Anterior cingulate cortex (tissue), 58 donors: ENCODE measurements at places on chromosomes 1 and 21.
A peak's percentile ranks its signal among the peaks of the same experiment; 100 is the strongest.

- DNase-seq = no peak
These were observed 3.1 kb upstream of the ZBTB8A start for GRCh38 chr1:32536117-32536516.

DNA sequence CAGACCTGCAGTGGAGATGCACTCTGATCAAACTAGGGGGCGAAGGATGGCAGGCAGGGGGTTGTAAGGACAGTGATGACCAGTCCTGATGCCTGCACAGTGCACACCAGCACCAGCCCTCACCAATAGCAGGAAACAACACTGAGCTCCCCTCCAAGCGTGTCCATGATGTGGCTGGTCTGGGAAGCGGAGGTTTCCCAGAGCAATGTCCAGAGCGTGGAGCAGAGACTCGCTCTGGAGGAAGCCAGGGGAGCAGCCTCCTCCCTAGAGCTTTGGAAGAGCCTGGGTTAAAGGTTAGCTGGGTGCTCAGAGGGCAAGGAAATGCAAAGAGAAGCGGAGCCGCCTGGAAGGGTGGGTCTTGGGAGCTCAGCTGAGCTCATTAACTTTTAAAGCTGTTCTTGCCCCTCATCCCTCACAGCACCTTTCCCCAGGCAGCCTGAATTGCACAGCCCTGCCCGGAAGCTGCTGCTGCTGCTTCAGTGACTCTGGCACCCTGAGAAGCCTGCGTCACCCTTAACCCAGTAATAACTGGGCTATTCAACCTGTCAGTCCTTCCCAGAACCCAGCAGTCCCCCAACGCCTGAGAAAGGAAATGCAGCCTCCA is 162.2 kb upstream of the RAB4A start:
- no peak for DNase-seq

- no peak for DNase-seq
These were observed 301.6 kb downstream of the HLX start for GRCh38 chr1:221180704-221181368.

- no peak for DNase-seq
These were observed 136.7 kb downstream of the MATN1 start for GRCh38 chr1:30586671-30587070.

GRCh38 chr1:33281554-33282303 is 25.4 kb downstream of the ZNF362 start:
- DNase-seq = no peak

DNA sequence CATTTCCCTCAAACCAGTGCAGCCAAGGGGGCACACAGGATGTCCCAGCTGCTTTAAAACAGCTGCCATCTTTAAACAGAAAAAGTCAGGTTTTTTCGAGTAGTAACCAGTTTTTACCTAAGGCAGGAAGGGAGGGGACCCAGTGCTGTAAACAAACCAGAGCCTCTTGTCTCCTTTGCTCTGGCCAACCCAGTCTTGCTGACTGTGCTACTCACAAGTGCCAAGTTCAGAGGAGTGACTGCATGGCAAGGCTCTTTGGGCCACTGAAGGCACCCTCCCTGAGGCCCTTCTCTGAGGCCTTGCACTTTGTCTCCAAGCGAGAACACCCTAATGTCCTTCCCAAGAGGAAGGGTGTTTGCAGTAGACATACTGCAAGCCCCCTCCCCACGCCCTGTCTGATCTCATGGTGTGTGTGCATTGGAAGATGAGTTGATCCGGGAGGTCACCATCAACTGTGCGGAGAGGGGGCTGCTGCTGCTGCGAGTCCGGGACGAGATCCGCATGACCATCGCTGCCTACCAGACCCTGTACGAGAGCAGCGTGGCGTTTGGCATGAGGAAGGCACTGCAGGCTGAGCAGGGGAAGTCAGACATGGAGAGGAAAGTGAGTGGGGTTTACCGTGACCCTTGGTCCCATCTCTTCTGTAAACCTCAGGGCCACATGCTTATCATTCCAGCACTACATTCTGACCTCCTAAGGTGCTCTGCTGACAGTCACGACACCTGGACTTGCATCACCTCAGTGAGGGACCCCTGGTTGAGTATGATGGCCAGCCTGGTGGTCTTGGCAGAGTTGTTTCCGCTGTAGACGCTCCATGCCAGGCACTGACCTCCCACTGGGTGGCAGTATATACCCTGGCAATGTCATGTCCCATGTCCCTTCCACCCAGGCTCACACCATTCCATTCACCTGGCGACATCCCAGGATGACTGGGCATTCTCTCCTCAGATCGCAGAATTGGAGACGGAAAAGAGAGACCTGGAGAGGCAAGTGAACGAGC is 4.7 kb downstream of the DNALI1 start:
- no peak for DNase-seq

GRCh38 chr1:28365864-28366263 is 3.7 kb upstream of the PHACTR4 start:
- DNase-seq = no peak

DNA sequence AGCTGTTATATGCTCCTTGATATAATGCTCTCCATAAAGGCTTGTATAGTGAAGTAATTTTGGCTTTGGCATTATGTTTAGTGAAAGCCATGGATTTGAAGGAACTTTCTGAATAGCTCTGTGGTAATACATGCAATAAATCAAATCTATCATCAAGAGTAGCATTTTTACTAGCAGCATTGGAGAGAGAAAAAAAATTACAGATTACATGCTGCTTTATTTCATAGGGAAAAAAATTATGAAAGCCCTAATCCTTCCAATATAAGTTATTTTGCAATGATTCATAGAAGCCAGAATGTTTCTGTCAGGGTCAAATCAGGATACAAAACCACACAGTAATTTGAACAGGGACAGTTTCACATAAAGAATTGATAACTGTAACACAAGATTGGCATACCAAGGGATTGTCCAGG is 250.0 kb downstream of the SPATA17 start:
- DNase-seq = no peak

- DNase-seq = no peak
These were observed 20.0 kb downstream of the UBASH3A start for GRCh38 chr21:42423685-42424084.

GRCh38 chr21:26962621-26963181 is 4.2 kb downstream of the ADAMTS5 start:
- no peak for DNase-seq

- DNase-seq = no peak
These were observed 22.0 kb downstream of the WNT9A start for GRCh38 chr1:227925582-227926198.

DNA sequence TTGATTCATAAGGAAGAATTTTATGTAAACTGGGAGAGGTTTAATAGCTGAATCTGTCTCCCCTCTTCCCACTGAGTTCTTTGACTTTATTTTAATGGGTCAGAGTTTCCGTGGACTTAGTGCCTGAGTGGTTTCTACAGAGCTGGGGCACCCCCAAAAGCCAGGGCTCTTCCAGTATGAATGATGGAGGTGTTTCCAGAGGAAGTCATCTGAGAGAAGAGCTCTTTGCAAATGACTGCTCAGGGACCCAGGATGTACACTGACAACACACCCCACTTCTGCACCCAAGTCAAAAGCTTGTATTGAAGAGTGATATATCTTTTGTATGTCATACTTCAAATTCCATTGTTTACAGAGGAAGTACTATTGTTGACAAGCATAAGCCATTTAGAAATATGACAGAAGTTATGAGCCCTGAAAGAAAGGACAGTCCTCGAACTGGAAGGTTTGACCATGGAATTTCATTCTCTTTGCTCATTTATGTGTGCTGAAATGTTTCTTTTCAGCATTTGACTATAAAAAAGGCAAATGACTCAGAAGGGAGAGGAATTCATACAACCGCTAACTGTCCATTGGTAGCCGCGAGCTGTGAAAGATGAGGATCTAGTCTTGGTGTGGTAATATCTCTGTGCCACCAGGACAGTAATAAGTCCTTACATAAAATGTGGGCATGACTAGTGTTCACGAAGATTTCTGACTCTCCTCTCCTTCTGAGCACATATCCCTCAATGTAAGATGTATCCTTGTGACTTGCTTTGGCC is 25.4 kb upstream of the LMX1A start:
- no peak for DNase-seq

DNA sequence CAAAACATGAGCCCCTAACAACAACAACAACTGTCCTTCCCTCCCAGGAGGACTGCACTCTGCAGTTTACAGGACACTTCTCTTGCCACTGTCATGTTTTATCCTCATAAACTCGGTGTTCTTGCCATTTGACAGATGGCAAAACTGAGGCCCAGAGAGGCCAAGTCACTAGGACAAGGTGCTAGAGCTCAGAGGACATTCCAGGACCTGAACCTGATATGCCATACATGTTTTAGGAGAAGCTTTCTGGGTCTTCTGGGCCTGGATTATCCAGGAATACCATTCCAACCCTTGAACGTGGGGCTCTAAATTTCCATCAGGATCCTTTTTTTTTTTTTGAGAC is 19.4 kb upstream of the TENT5B start:
- DNase-seq = no peak

GRCh38 chr1:203089001-203089650 is 3.3 kb upstream of the MYOG start:
- no peak for DNase-seq

DNA sequence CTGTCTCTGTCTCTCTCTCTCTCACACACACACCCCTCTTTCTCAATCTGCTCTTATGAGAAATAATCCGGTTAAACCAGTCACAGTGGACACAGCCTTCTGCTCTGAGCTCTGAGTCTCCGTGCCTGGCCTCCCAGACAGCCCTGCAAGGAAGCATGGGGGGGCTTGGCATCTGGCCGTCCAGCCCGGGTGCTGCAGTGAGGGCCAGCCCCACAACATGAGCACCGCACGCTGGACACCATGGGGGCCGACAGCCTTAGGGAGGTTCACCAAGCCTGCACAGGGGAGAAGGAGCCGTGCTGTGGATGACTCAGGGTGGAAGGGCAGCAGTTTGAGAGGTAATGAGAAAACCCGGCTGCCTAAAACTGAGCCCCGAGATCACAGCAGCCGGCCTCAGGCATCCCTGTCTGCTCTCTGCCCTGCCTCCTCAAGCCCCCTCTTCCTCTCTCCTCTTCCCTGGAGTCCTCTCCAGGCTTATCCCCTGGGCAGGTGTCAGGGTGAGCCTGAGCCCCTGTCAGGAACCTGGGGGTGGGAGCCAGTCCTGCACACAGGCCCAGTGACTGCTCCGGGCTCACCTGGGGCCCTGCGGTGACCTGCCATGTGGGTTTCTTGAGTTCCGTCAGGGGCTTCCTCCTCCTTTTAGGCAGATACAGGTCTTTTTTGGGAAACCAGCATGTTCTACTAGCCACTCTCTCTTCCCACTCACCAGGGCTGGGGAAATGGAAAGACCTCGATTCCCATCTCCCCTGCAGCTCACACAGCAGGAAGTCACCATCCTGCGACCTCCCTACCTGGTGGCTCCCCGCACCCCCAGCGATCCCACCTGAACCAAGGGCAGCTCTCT is 92.8 kb downstream of the ITPKB start:
- no peak for DNase-seq

DNA sequence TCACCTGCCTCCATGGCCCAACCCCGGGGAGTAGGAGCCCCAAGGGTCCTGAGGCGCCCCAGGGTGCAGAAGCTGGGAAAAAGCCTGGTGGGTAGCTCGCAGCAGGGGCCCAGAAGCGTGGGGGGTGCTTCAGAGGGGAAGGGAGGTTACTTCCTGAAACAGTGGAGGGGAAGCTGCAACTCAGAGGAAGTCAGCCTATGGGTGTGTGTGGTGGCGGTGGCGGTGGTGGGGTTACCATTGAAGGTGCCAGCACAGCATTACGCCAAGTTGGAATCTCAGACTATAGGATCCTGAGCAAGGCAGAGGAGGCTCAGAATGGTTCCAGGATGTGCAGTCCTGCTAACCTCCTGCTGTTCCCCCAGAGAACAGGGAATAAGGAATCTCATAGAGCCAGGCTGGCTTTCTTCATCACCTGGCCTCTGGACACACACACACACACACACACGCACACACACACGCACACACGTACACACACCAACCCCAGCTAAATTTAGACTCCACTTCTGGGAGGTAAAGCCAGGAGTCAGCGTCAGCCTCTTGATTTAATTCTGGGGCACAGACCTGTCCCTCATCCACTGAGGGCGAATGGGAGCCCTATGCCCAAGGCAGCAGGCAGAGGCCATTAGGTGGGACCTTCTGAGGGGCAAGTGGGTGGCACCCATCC is 1.3 kb downstream of the DENND4B start:
- peak; percentile 25 for DNase-seq

DNA sequence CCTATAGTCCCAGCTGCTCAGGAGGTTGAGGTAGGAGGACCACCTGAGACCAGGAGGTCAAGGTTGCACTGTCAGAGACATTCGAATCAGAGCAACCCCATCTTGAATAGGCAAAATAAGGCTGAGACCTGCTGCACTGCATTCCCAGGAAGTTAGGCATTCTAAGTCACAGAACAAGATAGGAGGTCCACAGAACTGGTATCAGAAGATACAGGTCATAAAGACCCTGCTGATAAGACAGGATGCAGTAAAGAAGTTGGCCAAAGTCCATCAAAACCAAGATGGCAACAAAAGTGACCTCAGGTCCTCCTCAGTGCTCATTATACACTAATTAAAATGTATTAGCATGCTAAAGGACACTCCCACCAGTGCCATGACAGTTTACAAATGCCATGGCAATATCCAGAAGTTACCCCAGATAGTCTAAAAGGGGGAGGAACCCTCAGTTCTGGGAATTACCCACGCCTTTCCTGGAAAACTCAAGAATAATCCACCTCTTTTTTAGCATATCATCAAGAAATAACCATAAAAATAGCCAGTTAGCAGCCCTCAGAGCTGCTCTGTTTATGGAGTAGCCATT is 65.2 kb upstream of the KLHDC7A start:
- DNase-seq = no peak

GRCh38 chr1:231779081-231779480 is 152.5 kb downstream of the DISC1 start:
- no peak for DNase-seq

GRCh38 chr1:23872421-23872820 is 4.3 kb upstream of the FUCA1 start:
- no peak for DNase-seq

DNA sequence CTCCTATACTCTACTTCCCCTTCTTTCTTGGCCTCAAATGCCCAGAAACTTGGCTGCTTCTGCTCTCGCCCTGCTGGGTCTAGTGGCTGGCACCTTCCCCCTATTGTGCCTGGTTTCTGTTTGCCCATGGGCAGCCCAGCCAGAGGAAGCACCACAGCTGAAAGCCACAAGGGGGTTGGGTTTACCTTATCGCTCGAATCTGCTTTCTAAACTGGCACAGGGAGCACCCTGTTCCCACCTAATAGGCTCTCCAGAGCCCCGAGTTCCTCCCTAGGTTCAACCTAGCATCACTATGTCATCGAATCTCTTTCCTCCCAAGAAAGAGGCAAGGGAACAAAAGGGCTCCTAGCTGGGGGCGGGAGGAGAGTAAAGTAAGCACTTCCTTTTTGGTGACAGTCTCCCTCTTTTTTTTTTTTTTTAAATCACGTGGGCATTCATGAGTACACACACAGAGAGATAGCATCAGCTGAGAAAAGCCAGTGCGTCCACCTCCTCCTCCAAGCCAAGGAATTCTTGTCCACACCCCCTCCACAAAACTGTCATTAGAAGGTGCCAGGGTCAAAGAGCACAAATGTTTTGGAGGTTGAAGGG is 72.8 kb downstream of the PLEKHA6 start:
- peak; percentile 59 for DNase-seq

DNA sequence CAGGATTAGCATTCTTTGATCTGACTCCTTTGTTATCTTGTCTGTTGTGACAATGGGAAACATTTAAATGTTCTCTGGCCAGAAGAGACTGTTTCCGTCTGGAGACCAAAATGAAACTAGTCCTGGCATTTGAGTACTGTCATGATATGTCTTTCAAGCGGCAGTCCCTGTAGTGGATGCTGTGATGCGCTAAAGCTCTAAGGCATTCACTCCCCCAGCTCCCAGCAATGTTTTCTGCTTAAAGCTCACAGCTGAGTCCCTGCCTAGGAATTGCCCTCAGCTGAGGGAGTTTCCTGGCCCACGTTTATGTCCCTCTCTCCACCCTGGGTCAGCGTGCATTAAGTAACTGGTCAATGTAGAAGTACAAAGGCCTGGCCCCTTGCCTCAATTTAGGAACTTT is 109.4 kb downstream of the UCHL5 start:
- DNase-seq = no peak
